NCI-H774 (cell line): ENCODE measurements at places on chromosomes 6 and 20.

DNA sequence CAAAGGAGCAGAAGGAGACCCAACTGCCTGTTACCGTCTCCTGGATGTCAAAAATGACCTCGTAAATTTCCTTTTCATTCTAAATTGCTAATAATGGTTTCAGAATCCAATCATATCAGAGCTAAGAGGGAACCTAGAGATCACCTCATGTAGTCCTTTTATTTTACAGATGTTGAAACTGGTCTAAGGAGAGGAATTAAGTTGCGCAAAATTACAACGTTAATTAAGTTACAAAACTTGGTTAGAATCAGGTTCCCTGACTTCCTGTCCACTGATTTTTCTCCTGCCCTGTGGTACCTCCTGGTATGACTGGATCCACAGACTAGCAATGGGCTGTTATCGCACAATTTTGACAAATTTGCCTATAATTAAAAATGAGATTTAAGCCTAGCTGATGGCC lies 9.0 kb upstream of the STK38 start:
- no peak for DNase-seq

GRCh38 chr20:20712004-20712473 lies 405 bp downstream of the RALGAPA2 start:
- no peak for DNase-seq

DNA sequence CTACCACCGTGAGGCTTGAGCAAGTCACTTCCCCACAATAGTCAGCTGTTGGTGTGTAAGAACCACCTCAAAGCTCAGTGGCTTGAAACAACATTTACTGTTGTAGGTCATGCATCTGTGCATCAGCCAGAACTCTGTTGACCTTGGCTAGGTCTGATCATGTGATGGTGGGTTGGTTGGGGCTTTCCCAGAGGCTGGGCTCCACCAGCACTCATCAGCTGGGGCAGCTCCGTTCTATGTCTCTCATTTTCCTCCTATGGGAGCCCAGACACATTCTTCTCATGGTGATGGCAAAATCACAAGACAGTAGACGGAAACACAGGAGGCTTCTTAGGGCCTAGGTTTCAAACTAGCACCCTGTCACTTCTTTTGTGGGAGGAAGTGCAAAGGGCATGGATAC lies 42.8 kb upstream of the PSMF1 start:
- DNase-seq = no peak

GRCh38 chr20:63241272-63241671 lies 5.6 kb downstream of the BIRC7 start:
- DNase-seq = no peak

- no peak for DNase-seq
Observed at GRCh38 chr20:57809661-57810172, 99.9 kb upstream of the PMEPA1 start.

DNA sequence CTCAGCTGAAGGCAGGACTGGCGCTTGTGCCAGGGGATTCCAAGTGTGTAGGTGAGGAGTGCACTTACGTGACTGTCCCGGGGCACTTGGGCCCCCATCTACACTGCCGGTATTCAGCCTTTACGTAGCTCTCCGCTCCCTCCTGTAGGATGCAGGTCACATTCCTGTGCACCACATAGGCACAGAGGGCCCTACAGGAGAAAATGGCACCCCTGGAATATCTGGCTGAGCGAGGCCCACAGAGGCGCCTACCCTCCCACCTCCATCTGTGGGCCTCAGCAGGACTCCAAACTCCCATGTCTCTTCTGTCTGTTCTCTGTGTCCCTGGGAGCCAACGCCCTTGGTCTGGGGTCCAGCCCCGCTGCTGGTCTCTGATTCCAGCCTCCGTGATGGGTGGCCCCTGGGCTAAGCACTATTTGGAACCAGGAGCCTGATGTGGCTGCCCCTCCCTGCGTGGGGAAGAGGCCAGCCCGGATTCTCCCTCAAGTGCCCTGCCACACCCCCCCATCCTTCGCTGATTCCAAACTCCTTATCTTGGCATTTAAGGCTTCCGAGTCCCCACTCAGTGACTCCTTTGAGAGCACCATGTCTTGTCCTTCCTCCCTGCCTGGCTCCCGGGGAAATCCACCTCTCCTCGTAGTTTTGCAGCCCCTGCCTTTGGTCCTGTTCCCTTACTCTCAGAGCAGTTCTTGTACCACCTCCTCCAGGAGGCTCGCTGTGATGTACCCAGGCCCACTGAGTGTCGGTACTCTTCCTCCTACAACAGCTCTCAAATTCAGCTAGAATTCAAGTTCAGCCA lies 1.5 kb downstream of the EMILIN3 start:
- DNase-seq = no peak
